Endodermal cell (in vitro differentiated cells): ENCODE measurements at places on chromosomes 3 and 15. TPM values are rescaled to one million over a fixed set of nuclear protein-coding genes. Genes with fewer than 3 reads are reported as not detected.

GRCh38 chr3:197528190-197528589, 27.6 kb downstream of the BDH1 start:
- no peaks in the 10 kb centered on the region for H3K4me1 ChIP-seq
- H3K27ac ChIP-seq: no peak overlapping the region
- peak; percentile 75 for DNase-seq
- no peaks in the 10 kb centered on the region for H3K36me3 ChIP-seq
- peaks cover 11% of the 10 kb centered on the region for H3K27me3 ChIP-seq

DNA sequence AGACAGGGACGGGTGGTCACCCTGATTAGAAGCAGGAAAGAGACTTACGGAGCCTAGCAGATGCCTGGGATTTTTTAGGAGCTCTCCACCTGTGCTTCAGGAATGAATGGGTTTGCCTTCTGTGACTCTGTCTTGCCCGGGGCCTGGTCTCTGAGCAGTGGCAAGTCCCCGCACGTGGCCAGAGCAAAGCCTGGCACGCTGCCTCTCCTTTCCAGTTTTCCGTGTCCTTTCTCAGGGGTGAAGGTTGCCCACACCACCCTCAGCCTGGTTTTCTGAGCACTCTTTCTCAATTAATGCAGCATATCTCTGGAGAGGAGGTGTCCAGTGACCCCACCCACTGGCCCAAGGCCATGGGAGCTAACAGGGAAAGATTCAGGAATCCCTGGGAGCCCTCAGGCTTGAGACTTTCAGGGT, 14.5 kb upstream of the CHST14 start:
- H3K4me1 ChIP-seq: peaks cover 35% of the 10 kb centered on the region
- H3K4me3 ChIP-seq: no peak overlapping the region
- peaks cover 9% of the 10 kb centered on the region for H3K36me3 ChIP-seq
- no peak for DNase-seq
- H3K27ac ChIP-seq: no peak overlapping the region

Gene CCR3
- not detected in 3 replicates for total RNA-seq

GRCh38 chr3:33075995-33076394, 21.0 kb downstream of the GLB1 start:
- peak; percentile 16 for DNase-seq
- H3K4me3 ChIP-seq: no peak overlapping the region
- H3K27ac ChIP-seq: no peak overlapping the region

GRCh38 chr15:33169625-33170024, 24.9 kb downstream of the FMN1 start:
- no peak for DNase-seq
- no peaks in the 10 kb centered on the region for H3K36me3 ChIP-seq
- no peak overlapping the region for H3K27ac ChIP-seq
- no peaks in the 10 kb centered on the region for H3K27me3 ChIP-seq
- H3K4me3 ChIP-seq: no peak overlapping the region

Gene CACNA1D
- 3.1 and 3.8 TPM in 2 replicates for total RNA-seq

GRCh38 chr3:144744473-144744872, 772.9 kb downstream of the DIPK2A start:
- no peaks in the 10 kb centered on the region for H3K27me3 ChIP-seq
- no peaks in the 10 kb centered on the region for H3K36me3 ChIP-seq
- no peak overlapping the region for H3K4me3 ChIP-seq

GRCh38 chr3:193780810-193781478, 187.9 kb downstream of the OPA1 start:
- DNase-seq: peak; percentile 93
- H3K36me3 ChIP-seq: no peaks in the 10 kb centered on the region
- H3K4me3 ChIP-seq: no peak overlapping the region
- no peak overlapping the region for H3K27ac ChIP-seq
- peaks cover 30% of the 10 kb centered on the region for H3K4me1 ChIP-seq

DNA sequence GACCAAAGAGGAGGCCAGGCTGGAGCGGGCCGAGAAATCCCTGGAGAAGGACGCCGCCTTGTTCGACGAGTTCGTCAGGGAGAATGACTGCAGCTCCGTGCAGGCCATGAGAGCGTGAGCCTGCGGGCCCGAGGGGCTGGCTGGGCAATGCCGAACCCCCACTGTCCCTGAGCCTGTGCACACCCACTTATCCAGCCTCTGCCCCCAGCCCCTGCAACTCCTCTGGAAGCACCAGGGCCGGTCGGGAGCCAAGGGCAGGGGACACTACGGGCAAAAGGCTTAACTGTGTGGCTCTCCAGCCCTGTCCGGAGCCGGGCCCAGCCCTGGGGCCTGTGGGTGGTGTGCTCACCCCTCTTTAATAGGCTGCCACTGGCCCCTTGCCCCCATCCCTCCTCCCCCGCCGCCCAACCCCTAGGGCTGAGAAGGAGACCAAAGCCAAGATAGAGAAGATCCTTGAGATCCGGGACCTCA, 24.0 kb downstream of the CFAP100 start:
- H3K4me1 ChIP-seq: no peaks in the 10 kb centered on the region
- no peak overlapping the region for H3K27ac ChIP-seq
- H3K27me3 ChIP-seq: no peaks in the 10 kb centered on the region
- no peaks in the 10 kb centered on the region for H3K36me3 ChIP-seq
- DNase-seq: peak; percentile 38

DNA sequence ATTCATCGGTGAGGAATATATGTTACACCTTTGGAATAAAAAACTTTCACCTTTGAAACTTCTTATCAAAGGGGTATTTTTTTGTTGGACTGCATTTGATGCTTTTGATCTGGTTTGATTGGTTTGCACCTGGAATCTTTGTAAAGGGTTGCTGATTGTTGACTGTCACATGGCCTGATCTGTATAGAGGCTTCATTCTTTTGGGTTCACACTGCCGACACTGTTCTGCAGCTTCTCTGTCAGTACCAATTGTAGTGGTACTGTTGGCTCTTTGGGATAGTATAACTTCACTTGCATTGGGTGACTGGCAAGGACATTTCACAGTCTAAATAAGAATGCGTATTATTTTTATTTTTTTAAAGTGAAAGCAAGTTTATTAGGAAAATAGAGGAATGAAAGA, 155.7 kb downstream of the DOCK3 start:
- no peaks in the 10 kb centered on the region for H3K4me1 ChIP-seq
- no peak overlapping the region for H3K4me3 ChIP-seq
- no peak for DNase-seq
- no peaks in the 10 kb centered on the region for H3K36me3 ChIP-seq
- H3K27me3 ChIP-seq: no peaks in the 10 kb centered on the region
- no peak overlapping the region for H3K27ac ChIP-seq

DNA sequence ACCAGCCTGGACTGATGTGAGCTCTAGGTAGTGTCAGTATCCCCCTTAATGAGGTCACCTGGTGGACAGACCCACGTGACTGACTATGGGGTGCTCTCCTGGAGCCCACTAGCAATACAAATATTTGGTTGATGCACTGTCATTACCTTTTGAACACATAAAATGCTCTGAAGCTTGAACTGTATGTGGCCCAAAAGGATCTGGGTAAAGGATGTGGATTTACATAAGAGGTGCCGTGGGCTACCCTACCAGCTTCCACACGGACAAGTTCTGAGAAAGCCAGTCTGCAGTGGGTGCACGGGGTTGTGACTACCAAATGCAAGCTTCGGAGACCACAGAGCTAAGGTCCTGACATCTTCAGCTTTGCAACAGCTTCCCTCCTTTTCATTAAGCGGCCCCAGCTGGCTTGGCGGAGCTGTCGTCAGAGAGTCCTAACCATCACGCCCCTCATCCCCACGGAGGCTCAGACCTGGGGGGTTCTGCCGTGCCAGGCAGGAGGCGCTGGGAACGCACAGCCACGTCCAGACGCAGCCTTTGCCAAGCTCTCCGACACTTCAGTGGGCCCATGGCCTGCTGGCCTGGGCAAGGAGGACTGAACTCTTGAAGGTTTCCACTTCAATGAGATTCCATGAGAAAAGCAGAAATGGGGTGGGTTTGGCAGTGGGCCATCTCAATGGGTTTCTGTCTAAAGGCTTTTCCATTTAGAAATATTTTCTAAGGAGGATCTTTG, 228.3 kb downstream of the ADAMTS17 start:
- H3K36me3 ChIP-seq: no peaks in the 10 kb centered on the region
- no peak overlapping the region for H3K4me3 ChIP-seq
- H3K27ac ChIP-seq: no peak overlapping the region
- DNase-seq: no peak

GRCh38 chr3:14440531-14441239, 38.3 kb downstream of the SLC6A6 start:
- H3K27ac ChIP-seq: peak overlapping the region; percentile 76
- DNase-seq: peak; percentile 74
- no peaks in the 10 kb centered on the region for H3K27me3 ChIP-seq
- H3K4me3 ChIP-seq: no peak overlapping the region
